Stimulated activated naive CD4-positive, alpha-beta T cell treated with Interleukin-2 at 50 U/mL for 16 hours (primary cell): ENCODE measurements at places on chromosomes 2 and 18.
A peak's percentile ranks its signal among the peaks of the same experiment; 100 is the strongest.

DNA sequence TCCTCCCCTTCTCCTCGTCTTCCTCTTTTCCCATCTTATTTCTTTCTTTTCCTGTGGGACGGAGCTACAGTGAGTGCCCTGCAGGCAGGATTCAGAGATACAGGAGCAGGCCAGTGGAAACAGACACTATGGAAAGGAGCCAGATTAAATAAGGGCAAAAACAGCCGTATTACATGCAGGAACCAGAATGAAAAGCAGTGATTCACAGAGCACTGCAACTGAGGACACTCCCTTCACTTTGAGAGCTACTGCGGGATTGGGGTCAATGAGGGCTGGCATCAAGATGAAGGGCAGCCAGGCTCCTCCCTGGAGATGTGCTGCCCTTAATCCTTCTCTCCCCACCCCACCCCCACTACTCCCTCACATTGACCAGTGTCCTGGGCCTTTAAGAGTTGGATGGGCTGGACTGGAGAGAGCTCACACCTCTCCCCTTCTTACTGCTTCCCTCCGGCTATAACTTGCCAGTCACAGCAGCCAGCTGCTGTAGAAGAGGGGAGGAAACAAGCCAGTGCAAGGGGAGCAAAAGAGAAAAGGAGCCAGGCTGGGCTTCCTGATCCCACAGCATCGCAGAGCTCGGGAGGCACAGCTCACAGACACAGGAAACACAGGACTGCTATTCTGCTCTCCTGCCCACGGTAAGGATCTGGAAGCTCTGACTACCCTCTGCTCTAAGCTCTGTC, at the start of gene PLCD4:
Gene PLCD4 (plus strand): TSS at position 464 of the 680 bp plus-strand sequence. CDS start 7,841 bp downstream, outside the sequence.
- no peak for DNase-seq

DNA sequence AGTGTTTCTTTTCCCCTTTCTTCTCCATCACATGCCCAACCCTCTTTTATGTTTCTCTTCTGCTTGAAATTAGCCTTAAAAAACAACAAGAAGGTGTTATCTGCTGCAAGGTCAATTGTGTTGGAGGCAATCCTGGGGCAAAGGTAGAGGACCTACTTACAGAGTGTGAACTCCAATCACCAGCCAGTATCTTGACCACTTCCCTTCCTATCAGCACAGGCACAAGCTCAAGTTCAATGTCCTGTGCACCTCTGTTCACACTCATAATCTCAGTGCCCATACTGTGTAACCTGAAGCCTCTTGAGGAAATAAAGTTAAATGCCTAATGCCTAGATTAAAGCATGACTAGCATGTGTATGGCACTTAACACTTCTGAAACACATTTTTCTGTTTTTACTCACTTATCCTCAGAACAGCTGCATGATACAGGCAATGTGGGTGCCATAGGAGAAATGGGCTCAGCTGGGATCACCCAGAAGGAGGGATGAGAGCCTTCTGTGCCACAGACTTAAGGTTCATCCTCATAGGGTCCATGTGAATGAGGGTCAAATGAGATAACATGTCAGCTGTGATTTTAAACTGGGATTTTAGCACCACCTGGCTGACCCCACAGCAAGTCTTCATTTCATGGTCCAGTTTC, 701.5 kb downstream of the BCL11A start:
- no peak for DNase-seq

DNA sequence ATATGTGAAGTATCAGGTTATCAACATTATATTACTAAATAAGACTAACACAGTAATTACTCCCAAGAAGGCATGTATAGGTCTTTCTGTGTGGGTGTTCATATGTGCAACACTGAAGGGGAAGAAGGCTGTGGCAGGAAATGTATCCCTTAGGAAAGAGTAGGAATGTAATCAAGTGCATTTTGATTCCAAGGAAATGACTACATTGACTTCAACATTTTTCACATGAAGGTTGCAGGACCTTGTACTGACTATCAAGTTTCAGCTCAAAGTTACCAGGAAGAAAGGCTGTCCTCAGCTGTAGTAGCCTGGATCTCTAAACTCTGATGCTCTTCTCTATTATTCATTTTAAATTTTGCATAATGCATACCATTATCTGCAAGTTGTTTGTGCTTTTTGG, 680.8 kb downstream of the NYAP2 start:
- no peak for DNase-seq

GRCh38 chr2:17800693-17801458, 15.4 kb upstream of the MSGN1 start:
- no peak for DNase-seq

- peak; percentile 8 for DNase-seq
Observed at GRCh38 chr2:75608684-75609333, 37.8 kb upstream of the MRPL19 start.

- DNase-seq = peak; percentile 20
Observed at GRCh38 chr2:38709567-38710194, 41.5 kb downstream of the SRSF7 start.

GRCh38 chr2:47833516-47833968, 50.6 kb downstream of the MSH6 start:
- no peak for DNase-seq

- no peak for DNase-seq
Observed at GRCh38 chr18:78969574-78970315, 9.9 kb upstream of the SALL3 start.

DNA sequence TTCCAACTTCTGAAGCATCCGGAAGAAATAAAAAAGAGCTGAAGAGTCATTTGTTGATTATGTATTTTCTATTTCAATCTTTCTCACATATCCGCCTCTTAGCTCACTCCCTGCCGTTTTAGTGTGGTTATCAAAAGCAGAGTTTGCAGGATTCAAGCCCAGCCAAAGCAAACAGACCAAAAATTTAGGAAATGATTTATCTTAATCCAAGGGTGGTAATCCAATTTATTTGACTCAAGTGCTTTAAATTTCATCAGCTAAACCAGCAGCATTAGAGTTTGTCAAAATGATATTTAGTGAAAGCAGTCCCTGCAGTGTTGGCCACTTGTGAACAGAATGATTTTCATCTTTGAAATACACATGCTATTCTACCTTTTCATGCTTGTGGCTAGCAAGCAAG, 129.3 kb upstream of the CCDC68 start:
- DNase-seq = no peak

DNA sequence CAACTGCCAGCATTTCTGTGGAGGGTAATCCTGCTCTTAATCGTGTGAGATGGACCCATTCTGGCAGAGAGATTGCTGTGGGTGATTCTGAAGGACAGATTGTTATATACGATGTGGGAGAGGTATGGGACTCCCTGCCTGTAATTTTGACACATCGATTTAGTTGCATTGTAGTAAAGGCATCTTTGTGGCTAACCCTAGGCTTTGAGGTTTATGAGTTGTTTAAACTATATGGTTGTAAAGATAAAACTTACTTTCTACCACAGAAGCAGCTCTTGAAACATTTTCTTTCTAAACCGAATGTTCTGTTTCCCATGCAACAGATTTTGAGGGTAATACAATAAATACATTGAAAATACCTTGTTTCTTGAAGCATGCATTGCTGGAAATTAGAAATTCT, 58.5 kb downstream of the DYNC1I2 start:
- no peak for DNase-seq

DNA sequence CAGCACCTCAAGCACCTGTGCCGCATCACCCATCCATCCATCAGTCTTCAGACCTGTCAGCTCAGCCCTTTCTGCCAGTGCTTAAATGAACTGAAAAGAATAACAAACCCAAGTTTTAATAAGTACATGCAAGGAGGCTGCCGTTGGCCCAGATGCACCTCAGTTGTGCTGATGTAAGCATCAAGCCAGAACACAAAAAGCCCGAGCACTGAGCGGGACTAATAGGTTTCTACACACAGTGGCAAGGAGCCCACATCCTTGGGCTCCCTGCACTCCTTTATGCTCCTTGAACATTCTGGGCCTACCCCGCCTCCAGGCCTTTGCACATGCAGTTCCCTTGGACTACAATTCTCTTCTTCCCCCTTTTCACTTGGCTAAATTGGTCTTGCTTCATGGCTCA, 165.6 kb downstream of the ALK start:
- no peak for DNase-seq

GRCh38 chr18:37694516-37694915, 128.9 kb upstream of the CELF4 start:
- no peak for DNase-seq

DNA sequence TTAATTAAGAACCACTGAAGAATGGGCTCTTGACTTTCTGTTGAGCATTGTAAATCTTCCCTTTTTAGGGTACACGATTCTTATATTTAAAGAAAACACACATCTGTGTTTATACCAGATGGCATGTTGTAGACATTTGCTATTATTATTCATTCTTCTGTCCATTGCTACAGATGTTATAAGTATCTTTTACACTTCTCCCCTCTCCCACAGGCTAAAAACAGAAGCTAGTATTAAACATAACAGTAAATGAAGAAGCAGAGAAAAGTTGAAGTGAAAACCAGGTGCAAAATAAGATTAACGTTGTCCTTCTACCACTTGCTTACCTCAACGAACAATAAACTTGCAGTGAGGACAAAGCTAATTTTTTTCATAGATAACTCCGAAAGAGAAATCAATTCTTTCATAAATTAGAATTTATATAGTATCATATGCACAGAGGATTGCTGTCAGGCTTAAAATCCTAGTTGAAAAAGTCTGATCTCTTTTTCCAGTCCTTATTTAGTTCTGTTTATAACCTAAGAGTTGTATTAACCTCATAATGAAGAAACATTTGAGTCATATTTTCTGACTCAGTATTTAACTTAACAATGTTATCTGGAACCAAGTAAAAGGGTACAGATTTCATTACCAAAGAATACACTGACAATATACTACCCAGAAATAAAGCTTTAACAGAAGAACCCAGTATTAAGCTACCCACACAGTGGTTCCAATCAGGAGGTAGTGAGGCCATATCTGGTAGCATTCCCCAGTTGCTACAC, 16.4 kb upstream of the ZNF385B start:
- DNase-seq = no peak

- DNase-seq = no peak
Observed at GRCh38 chr2:200472853-200473464, 36.9 kb downstream of the KCTD18 start.

DNA sequence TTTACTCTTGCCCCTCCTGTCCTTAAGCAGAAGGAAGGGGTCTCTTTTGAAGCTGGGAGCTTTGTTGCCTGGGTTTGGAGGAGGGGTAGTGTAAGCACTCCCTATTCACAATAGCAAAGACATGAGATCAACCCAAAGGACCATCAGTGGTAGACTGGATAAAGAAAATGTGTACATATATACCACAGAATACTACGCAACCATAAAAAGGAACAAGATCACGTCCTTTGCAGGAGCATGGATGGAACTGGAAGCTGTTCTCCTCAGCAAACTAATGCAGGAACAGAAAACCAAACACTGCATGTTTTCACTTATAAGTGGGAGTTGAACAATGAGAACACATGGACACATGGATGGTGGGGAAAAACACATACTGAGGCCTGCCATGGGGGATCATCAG, 281.1 kb upstream of the REV1 start:
- no peak for DNase-seq

GRCh38 chr2:3007135-3007534, 370.5 kb downstream of the EIPR1 start:
- DNase-seq = no peak

DNA sequence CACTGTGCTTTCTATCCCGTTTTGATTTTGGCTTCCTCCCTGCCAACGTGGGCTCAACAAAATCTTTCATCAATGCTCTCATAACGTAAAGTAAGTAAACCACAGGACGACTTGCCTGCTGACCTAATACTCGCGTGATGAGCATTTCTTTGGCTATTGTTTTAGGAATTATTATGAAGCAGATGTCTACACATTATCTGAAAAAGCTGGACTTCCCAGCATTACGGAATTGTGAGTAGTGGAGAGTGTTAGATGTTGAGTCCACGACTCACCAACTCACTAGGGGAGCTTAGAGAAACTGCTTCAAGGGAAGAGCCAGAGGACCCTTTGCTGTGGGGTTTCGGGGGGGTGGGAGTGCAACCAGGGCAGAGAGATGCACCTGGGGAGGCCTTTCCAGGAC, 21.9 kb downstream of the HJURP start:
- DNase-seq = no peak

GRCh38 chr18:66438711-66439536, 165.0 kb downstream of the CDH19 start:
- DNase-seq = no peak

- no peak for DNase-seq
Observed at GRCh38 chr2:158478816-158479215, 22.1 kb downstream of the PKP4 start.

- no peak for DNase-seq
Observed at GRCh38 chr2:196481324-196481697, 158.2 kb upstream of the CCDC150 start.

DNA sequence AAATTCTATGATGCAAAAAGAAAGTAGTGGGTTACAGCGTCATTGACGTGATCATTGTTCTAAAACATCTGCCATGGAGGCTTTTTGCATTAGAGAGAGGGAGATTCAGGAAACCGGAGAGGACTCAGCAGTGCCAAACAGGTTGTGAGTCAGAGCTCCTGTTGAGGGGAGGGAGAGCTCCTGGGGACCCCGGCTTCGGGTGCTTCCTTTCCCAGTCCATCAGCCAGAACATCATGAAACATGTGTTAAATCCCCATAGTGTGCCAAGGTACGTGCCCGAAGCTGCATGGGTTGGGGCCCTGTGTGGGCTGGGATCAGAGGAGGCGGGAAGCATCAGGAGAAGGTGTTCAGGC, 791 bp upstream of the CYRIA start:
- DNase-seq = no peak

- no peak for DNase-seq
Observed at GRCh38 chr2:162887902-162888301, 49.3 kb upstream of the KCNH7 start.

DNA sequence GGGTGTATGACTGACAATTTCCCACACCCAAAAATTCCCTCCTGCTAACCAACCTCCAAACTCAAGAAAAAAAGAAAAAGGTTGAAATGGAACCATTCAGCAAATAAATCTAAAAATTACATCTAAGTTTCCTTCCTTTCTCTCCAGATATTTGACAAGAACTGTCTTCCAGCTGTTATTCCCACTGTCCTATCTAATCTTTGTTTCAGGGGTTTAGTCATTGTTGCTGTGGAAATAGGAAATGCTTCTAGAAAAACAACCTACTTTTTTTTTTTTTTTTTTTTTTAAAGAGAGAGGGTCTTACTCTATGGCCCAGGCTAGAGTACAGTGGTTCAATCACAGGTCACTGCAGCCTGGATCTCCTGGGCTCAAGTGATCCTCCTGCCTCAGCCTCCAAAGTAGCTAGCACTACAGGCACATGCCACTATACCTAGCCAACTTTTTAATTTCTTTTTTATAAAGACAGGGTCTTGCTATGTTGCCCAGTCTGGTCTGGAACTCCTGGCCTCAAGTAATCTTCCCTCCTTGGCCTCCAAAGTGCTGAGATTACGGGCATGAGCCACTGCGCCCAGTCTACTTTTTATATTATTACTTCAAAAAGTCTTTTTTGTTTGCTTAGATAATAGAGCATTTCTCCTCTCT, 88.1 kb downstream of the ITSN2 start:
- DNase-seq = no peak

GRCh38 chr2:47721296-47721695, 61.6 kb upstream of the MSH6 start:
- no peak for DNase-seq

DNA sequence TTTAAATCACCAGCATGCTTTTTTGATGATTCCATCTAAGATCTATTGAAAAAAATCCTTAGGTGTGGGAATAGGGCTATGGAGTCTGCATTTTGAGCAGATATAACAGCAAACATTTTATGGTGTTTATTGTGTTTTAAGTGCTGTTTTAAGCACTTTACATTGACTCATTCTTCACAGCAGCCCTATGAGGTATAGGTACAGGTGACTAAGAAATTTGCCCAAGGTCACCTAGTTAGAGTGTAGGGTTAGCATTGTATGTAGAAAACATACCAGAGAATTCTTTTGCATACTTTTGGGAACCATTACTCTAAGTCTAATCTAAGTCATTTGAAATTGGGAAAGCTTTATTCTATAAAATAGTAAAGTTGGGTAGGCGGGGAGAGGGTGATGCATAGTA, 31.3 kb downstream of the PPM1B start:
- no peak for DNase-seq
